ENCODE measurements at places on chromosomes 16 and 17.

DNA sequence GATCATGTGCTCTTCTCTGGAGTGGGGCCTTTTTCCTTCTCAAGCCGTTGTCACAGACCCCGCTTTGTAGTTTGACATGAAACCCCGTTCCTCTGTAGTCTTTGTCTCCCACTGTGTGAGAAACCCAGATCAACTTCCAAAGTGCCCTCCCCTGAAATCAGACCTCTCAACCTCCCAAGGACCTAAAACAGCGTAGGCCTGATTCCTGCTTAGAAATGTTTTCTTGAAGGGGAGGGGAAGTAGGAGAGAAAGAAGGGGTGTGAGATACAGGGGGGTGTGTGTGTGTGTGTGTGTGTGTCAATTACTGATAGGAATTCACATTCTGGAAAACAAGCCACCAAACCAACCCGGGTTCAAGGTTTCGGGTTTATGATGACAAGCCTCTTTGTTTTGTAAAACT lies 1.4 kb downstream of the UBE2O start:
- DNase-seq = no peak

DNA sequence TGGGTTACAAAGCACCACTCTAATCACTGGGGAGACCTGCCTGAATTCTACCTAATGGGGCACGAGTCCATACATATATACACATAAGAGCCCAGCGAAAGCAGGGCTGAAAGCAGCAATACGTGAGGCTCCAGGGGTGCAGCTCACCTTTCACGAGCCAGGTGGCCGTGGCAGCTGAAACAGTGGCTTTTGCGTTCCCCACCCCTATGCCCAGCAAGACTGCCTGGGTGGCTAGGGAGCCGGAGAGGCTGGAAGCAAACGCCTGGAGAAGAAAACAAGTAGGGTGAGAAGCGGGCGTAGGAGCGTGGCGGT lies 618 bp downstream of the RUSF1 start:
- no peak for DNase-seq

DNA sequence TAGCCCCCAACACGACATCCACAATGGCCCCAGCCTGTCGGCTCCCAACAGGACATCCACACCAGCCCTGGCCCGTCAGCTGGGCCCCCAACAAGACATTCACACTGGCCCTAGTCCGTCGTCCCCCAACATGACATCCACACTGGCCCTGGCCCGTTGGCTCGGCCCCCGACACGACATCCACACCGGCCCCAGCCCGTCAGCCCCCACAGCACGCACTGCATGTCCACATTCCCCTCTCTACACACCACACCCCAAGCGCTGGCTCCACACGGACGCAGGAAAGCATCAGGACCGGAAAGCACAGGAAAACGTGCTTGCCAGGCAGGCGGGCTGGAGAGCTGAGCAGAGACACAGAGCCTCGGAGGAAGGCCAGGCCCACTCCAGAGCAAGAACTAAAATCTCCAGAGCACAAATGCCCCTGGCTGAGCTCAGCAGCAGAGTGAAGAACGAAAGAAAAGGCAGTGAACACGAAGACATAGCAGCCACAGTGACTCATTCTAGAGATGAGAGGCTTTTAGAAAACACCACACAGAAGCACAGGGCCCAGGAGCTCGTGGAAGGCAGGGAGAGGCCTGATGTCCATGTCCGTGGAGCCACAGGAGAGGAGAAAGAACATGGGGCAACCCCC lies 50.6 kb downstream of the LMF1 start:
- no peak for DNase-seq

DNA sequence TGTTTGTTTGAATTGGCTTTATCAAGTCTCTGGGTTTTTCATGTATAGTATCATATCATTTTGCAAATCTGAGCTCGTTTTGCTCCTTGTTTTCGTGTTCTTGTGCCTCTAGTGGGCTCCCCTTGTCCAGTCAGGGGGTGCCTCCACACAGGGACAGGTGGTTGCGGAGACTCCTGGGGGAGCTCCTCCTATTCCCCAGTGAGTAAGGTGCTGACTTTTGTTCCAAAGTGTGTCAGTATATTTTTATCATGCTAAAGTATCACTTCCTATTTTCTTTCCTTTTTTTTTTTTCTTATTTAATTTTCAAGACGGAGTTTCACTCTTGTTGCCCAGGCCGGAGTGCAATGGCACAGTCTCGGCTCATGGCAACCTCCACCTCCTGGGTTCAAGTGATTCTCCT lies 30.3 kb upstream of the IL17C start:
- DNase-seq = no peak

DNA sequence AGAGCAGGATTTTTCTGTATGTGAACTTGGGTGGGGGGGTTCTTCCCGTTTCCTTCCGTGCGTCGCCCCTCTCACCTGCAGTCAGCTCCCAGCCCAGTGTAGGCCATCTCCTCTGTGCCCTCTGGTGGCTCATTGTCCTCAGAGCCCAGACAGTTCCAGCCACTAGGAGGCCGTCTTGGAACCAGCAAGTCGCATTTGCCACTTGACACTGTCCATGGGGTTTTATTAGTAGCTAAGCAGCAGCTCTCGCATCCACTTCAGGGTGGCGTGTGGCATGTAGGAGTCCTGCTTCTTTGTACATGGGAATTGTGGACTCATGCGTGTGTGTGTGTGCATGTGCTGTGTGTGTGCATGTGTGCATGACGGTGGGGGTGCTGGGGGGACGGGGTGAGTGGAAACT lies 74.0 kb downstream of the SEC14L1 start:
- no peak for DNase-seq

DNA sequence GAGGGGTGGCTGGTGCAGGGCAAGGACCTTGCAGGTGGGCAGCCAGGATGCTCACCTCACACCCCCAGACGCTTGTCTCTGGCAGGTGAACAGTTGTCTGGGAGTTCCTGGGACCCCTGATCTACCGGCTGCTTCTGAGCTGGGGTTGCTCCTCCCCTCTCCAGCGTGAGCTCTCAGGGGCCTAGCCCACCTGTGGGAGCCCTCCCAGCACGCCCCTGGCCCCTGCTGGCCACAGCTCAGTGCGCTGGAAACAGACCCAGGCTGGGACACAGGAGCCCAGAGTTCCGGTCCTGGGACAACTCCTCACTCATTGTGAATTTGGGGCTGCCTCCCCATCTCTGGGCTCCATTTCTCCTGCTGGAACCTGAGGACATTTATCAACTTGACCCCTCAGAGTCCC lies 30.3 kb downstream of the ARHGAP23 start:
- DNase-seq = no peak
